ENCODE measurements at places on chromosomes 5 and 9. TPM values are rescaled to one million over a fixed set of nuclear protein-coding genes. Genes with fewer than 3 reads are reported as not detected.

Gene NR4A3
- 0.61 TPM for total RNA-seq

Gene C8G
- total RNA-seq = 8.3 TPM

DNA sequence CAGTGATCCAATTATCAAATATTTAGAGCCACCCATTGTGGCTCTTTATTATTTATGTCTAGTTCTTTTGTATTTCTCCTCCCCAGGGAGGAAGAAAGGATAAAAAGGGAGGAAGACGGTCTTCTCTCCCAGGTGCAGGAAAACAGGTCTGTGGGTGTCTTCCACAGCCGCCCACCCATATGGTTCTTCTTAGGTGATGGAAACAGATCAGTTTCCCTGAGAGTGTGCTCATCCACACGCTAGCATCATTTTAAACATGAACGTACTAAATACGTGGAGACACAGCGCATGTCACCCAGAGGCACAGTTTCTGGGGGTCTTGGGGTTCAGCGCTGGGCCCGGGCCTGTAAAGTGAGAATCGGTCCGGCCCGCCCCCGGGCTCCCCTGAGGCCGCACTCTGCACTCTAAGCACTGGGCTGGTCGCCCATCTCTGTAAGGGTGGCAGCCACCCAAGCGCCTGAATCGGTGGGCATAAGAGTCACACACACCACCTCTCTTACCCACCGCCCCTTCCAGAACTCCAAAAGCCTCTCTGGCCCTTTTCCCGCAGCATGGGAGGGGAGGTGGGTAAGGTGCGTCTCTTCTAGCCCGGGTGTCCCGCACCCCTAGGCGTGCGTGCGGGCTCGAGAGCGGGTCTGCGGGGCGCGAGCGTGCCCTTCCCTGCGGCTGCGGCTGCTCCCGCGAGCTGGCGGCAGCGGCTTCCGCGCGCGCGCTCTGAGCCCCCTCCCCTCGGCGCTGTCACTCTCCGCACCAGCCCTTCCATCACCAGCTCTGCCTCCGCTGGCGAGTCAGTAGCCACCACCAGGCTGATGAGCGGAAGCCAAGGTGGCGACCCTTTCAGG, 1.3 kb downstream of the PTCH1 start:
- peak; percentile 38 for DNase-seq

DNA sequence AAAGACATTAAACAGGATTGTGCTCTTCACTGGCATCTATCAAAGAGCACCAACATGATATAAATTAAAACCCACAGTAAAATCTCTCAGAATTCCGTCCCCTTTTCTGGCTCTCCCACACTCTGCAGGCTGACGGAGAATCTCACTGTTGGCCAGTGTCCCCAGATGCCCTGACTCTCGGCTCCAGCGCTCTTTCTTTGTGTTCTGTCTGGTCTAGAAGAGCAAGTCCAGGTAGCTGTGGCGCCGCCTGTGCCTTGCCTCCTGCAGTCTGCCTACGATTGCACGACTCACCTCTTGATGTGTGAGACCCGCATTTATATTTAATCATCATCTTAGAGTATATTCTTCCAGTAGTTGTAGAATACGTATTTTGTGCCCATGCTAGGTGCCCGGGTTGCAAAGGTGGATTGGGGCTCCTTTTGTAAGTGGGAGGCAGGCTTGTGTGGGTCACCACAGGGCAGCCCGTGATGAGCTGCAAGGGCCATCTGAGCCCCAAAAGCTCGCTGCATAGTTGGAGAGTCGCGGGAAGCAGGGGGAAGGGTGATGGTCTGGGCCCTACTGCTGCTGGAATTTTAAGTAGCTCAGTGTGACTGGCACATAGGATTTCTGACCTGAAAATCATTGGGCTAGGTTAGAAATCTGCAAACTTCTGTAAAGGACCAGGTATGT, 55.6 kb downstream of the EHMT1 start:
- DNase-seq = no peak

GRCh38 chr9:129351642-129352145, 173.6 kb upstream of the IER5L start:
- no peak for DNase-seq

DNA sequence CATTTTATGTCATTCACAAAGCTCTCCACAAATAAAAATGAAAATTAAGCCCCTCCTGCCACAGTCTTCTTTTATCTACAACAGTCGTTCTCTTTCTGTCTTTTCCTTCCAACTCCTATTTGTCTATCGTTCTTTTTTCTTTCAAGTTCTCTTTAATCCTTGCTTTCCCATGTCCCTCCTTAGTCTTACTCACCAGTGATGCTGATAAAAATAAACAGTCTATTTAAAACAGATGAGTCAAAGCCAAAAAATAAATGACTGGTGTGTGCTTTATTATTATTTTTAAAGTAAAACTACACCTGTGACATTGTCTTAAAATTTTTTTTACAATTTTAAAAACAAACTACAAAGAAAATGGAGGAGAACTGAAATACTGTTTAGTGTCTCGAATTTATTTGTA, 137.1 kb upstream of the TMEM161B start:
- no peak for DNase-seq

- no peak for DNase-seq
These were observed 899 bp upstream of the SHC3 start for GRCh38 chr9:89179540-89179894.

DNA sequence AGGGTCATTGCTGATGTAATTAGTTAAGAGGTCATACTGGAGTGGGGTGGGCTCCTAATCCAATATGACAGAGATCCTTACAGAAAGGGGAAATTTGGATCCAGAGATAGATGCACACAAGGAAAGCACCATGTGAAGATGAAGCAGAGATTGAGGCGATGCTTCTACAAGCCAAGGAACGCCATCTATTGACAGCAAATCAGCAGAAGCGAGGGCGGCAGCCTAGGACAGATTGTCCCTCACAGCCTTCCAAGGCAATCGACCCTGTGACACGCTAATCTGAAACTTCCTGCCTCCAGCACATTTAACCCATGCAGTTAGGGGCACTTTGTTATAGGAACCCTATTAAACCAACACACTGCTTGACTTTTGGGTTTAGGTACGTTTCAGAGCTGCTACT, 285.1 kb upstream of the DAP start:
- DNase-seq = no peak

Gene FOXD4L5
- 0.24 TPM for total RNA-seq

- DNase-seq = no peak
These were observed 8.4 kb upstream of the FAM81B start for GRCh38 chr5:95382801-95383200.

Gene ADRA1B
- 2.5 TPM for total RNA-seq
